ENCODE measurements at places on chromosomes 4 and X.
A peak's percentile ranks its signal among the peaks of the same experiment; 100 is the strongest.

- no peak for DNase-seq
Measured at GRCh38 chr4:136112116-136112515, 1420.2 kb downstream of the PCDH18 start.

DNA sequence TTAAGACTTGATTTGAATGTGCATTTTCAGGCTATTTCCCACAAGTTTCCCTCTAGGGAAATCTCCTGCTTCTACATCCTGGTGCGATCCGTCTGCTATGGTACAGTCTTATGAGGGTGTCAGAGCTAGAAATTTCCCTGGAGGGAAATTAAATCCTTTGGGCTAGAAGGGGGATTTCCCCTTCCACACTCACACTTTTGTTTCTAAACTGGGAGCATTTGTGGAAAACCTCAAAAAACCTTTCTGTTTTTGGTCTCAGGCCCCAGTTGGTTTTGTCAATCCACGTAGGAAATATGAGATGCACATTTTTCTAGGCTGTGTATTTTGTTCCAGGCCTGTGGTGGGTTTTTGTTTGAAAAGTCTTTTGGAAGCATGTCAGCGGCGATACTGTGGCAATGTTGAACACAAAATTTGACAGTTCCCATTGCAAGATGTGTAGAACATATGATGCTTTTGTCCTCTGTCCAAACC lies 17.8 kb downstream of the HMGB3 start:
- DNase-seq, result no peak

GRCh38 chrX:39874202-39874816 lies 223.4 kb downstream of the BCOR start:
- no peak for DNase-seq

GRCh38 chr4:154329268-154329868 lies 162.2 kb downstream of the DCHS2 start:
- DNase-seq, result peak; percentile 51

DNA sequence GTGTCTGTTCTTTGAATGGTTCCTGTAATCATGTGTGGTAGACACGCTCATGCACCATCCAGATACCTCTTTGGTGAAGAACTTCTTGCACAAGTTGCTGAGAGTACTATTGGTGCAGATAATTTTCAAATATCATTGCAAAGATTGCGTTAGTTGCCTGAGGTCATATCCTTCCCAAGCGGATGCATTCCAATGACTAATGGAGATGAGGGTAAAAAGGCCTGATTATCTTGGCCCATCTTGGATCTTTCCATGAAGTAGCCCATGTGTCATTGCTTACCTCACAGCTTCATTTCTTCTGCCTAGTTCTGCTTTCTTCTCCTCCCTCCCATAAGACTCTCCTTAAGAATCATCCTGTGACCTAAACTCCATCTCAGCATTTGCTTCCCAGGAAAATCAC lies 384.9 kb upstream of the CNKSR2 start:
- no peak for DNase-seq

- peak; percentile 42 for DNase-seq
Measured at GRCh38 chr4:30839583-30840520, 119.7 kb downstream of the PCDH7 start.

DNA sequence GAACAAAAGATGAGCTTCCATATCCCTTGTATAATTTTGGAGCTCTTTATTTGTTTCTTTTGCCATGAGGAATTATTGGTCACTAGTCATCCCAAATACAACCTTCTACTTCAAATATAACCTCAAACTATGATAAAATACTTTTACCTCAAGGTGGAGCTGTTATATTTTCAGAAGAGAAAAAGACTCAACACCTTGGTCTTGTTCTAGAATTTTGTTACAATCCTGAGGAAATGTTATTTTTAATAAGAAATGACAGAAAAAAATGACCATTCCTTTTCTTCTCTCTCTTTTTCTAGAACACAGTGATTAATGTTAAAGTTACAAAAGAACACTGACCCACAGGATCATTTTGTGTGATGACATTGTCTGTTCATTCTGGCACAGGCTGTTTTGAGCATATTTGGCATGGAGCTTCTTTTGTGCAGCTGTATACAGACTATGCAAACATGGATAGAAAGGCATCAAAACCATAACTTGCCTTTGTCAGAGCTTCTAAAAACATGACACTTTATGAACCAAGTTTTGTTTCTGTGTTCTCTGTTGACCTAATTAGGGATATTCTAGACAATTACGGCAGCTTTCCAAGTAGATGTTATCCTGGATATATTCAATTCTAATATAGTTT lies 159.6 kb upstream of the CTSO start:
- DNase-seq, result peak; percentile 21

GRCh38 chrX:74534569-74535038 lies 79.8 kb downstream of the RLIM start:
- DNase-seq, result no peak

DNA sequence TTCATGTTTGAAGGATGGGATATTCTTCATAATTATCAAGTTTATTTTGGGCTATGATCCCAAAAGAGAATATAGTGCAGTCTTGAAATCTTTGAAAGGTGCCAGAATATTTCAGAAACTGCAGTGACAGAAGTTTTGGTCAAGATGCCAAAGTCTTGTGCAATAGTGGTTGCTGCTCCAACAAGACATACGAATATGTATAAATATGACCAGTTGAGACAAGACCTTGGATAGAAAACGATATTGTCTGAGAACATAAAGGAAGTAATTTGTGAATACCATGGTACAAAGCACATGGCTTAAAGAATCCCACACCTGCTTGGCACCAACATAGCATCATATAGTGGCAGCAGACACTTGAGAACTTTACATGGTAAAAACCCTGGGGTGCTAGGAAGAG lies 48.6 kb upstream of the AMELX start:
- DNase-seq, result peak; percentile 18

- DNase-seq, result no peak
Measured at GRCh38 chr4:76546759-76547742, 112.0 kb downstream of the SHROOM3 start.

GRCh38 chr4:54384563-54384962 lies 155.5 kb downstream of the PDGFRA start:
- DNase-seq, result peak; percentile 56

GRCh38 chrX:150525061-150525919 lies 43.1 kb upstream of the MTM1 start:
- DNase-seq, result no peak

- DNase-seq, result no peak
Measured at GRCh38 chrX:75784680-75785491, at the start of gene MAGEE2. TSS of gene MAGEE2 (minus strand) at chrX:75785254. CDS start at chrX:75785051, 203 bp downstream.

- DNase-seq, result no peak
Measured at GRCh38 chrX:15366506-15367352, 17.5 kb downstream of the VEGFD start.

GRCh38 chrX:43750248-43750676 lies 94.2 kb downstream of the MAOA start:
- peak; percentile 81 for DNase-seq

- no peak for DNase-seq
Measured at GRCh38 chrX:22314211-22314610, 41.5 kb downstream of the CBLL2 start.

DNA sequence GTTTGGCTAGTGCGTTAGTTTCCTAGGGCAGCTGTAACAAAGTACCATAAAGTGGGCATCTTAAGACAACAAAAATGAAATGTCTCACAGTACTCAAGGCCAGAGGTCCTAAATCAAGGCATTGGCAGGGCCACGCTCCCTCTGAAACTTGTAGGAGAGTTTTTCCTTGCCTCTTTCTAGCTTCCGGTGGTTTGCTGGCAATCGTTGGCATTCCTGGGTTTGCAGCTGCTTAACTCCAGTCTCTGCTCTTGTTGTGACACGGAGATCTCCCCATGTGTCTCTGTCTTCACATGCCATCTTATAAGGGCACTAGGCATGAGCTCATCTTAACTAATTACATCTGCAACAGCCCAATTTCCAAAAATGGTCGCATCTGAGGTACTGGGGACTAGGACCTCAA lies 362.0 kb upstream of the BOD1L1 start:
- DNase-seq, result no peak

- DNase-seq, result no peak
Measured at GRCh38 chr4:90074322-90074886, 52.8 kb upstream of the CCSER1 start.

DNA sequence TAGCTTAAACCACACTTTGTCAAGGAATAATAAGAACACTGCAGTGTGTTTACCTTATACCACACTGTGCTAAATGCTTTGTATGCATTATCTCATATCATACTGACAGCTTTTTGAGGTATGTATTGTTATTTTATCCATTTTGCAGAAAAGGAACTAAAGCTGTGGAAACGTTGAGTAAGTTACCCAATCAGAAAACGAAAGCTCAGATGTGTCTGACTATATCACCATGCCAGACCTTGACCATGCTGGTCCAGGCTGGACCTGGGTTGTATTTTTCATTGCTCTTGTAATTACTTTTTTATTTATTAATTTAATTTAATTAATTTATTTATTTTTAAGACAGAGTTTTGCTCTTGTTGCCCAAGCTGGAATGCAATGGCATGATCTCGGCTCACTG lies 2.1 kb downstream of the HSD17B11 start:
- DNase-seq, result no peak

GRCh38 chrX:149207518-149207917 lies 297.6 kb downstream of the IDS start:
- DNase-seq, result no peak

DNA sequence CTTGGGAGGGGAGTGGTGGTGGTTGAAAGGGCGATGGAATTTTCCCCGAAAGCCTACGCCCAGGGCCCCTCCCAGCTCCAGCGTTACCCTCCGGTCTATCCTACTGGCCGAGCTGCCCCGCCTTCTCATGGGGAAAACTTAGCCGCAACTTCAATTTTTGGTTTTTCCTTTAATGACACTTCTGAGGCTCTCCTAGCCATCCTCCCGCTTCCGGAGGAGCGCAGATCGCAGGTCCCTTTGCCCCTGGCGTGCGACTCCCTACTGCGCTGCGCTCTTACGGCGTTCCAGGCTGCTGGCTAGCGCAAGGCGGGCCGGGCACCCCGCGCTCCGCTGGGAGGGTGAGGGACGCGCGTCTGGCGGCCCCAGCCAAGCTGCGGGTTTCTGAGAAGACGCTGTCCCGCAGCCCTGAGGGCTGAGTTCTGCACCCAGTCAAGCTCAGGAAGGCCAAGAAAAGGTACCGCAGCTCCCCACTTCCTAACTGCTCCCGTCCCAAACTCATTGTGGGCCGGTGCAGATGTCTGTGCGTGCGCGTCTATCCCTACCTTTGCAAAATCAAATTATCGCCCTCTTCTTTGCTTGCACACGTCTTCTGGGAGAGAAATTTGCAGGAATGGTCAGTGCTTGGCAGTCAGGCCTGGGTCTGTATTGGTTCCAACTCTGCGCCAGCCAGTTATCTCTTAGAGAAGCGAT lies 533 bp downstream of the IL15 start:
- DNase-seq, result peak; percentile 54

- no peak for DNase-seq
Measured at GRCh38 chr4:161546902-161547301, 616.9 kb downstream of the FSTL5 start.

DNA sequence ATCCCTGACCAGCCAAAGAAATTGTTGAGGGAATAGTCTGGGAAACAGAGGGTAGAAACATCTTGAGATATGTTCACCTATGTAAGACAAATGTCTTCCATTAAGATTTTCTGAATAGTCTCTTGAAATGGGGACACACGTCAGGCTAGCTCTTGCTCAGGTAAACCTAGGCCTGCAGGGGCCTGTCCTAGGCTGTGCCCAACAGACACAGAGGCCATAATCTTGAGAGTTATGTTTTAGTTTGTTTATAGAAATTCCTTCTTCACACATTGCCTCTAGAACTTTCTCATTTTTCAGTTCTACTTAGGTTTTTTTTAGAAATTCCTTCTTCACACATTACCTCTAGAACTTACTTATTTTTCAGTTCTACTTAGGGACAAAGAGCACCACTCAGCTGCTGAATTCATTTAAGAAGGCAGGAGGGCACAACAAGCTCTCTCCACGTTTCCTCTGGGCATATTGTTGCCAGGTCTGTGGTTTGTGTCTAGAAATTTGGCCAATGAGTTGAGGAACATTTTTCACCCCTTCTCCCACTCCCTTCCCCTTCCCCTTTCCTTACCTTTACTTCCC lies 94.9 kb downstream of the ARHGAP24 start:
- DNase-seq, result no peak

DNA sequence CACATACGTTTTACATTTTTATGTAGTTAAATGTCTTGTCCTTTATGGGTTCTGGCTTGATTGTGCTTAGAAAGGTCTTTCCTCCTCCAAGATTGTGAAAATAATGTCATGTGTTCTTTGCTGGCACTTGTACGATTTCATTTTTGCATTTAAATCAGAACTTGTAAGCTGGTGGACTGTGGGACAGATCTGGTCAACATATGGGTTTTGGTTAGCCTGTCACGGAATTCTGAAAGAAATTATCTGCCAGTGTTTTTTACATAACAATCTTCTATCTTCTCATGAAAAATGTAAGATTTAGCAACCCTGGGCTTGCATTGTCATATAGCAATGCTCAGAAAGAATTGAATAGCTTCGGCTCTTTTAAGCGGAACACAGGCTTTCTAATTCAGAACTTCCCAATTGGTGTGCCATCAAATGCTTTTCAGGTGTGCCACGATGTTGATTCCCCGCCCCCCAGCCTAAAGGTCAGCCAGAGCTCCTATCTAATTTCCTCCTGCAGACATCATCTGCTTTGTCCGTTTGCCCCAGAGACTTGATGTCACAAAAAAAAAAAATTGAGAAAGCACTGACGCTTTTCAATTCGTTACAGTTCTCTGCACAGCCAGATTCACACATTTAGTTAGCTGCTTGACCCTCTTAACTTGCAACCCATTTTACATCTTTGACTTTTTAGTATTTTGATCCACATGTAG lies 16.2 kb downstream of the AFF1 start:
- DNase-seq, result no peak

- DNase-seq, result no peak
Measured at GRCh38 chr4:187555174-187555573, 440.4 kb upstream of the ZFP42 start.

GRCh38 chr4:5337731-5338130 lies 286.5 kb downstream of the STK32B start:
- no peak for DNase-seq

GRCh38 chr4:31620476-31620875 lies 900.3 kb downstream of the PCDH7 start:
- DNase-seq, result no peak

- no peak for DNase-seq
Measured at GRCh38 chr4:32000846-32001488, 1280.8 kb downstream of the PCDH7 start.

DNA sequence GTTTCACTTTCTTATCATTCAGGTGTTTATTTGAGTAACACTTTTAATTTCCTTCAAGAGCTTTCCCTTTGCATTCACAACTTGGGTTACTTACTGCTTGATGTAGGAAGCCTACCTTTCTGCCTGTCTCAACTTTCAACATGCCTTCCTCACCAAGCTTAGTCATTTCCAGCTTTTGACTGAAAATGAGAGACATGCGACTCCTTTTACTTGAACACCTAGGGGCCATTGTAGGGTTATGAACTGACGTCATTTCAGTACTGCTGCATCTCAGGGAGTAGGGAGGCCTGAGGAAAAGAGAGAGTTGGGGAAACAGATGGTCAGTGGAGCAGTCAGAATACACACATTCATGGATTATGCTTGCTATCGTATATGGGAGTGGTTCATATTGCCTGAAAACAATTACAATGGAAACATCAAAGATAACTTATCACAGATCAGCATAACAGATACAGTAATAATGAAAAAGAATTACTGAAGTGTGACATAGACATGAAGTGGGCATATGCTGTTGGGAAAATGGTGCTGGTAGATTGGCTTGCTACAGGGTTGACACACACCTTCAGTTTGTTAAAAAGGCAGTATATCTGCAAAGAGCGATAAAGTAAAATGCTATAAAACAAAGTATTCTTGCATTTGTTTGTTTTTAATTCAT lies 25.7 kb downstream of the USP53 start:
- DNase-seq, result no peak
